Stimulated activated CD8-positive, alpha-beta memory T cell treated with anti-CD3 and anti-CD28 coated beads, Interleukin-7, amount 100 ng/mL, for 48 hours (primary cell): ENCODE measurements at places on chromosomes 16 and 17.

GRCh38 chr17:27381007-27381501 lies 75.2 kb upstream of the KSR1 start:
- peak; percentile 62 for DNase-seq

DNA sequence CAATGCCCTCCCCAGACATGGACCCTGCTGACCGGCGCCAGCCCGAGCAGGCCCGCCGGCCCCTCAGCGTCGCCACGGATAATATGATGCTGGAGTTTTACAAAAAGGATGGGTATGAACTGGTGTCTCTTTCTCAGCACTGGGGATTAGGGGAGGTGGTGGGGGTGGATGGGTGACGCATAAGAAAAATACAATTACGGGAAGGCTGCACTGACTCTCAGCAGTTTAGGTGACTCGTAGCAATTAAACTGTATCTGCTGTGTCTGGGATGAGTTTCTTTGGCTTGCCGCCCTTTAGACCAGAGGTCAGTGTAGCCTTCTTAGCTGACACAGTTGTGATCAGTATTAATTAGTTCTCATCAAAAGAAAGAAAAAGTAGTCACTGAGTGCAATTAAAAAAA lies 59.0 kb downstream of the ELAC2 start:
- no peak for DNase-seq

- DNase-seq, result peak; percentile 75
Observed at GRCh38 chr17:77475016-77475976, 334.5 kb downstream of the SEC14L1 start.

DNA sequence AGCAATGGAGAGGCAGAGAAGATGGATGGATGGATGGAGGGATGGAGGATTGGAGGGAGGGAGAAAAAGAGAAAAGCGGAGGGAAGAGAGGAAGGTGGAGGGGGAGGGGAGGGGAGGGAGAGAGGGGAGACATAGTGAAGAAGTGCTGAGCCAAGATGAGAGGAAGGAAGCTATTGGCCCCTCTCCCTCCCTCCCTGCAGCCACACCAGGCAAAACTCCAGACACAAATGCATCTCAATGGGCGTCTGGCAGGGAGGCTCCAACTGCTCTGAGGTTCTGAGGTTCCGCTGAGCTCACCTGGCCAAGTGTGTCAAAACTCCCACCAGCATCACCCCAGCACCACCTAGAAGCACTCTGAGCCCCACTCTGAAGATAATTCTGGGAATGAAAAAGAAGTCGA lies 26.9 kb upstream of the PHB1 start:
- DNase-seq, result no peak

- DNase-seq, result no peak
Observed at GRCh38 chr16:55728797-55729196, 73.0 kb downstream of the SLC6A2 start.

- DNase-seq, result no peak
Observed at GRCh38 chr17:47276868-47277267, 23.2 kb downstream of the ITGB3 start.

- DNase-seq, result no peak
Observed at GRCh38 chr17:81385320-81386111, 9.7 kb upstream of the BAHCC1 start.

GRCh38 chr16:55018881-55019280 lies 88.2 kb downstream of the IRX5 start:
- no peak for DNase-seq

DNA sequence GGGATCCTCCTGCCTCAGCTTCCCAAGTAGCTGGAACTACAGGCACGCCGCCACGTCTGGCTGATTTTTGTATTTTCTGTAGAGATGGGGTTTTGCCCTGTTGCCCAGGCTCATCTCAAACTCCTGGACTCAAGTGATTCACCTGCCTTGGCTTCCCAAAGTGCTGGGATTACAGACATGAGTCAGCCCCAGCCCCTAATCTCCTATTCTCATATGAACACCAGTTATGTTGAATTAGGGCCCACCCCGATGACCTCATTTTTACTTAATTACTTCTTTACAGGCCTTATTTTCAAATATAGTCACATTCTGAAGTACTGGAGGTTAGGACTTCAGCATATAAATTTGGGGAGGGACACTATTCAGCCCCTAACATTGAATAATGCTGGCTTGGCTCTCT lies 49.2 kb downstream of the ZNRF1 start:
- DNase-seq, result no peak

- no peak for DNase-seq
Observed at GRCh38 chr16:85213926-85214675, 101.8 kb upstream of the CIBAR2 start.

DNA sequence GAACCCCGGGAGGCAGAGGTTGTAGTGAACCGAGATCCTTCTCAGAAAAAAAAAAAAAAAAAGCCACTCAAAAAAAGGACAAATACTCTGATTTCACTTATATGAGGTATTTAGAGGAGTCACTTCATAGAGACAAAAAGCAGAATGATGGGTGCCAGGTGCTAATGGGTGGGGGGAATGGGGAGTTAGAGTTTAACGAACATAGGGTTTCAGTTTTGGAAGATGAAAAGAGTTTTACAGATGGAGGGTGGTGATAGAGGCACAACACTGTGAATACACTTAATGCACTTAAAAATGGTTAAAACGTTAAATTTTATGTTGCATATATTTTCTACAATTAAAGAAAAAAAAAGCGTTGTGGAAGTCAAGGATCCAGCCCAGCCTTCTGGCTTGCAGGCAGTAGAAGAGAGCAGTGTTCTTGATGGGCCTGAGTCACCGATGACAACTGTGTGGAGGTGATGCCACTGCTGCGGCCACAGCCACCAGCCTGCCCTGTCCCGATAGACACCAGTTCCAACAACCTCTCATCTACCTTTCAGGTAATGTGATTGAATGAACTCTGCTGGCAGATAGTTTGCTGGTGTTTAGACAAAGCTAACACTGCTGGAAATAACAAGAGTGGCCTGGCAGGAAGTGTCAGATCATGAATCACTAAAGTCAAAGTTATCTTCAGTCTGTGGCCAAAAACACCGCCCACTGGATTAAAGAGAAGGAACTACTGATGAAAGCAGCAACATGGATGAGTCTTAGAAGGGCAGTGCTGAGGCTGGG lies 49.9 kb upstream of the COX10 start:
- no peak for DNase-seq

DNA sequence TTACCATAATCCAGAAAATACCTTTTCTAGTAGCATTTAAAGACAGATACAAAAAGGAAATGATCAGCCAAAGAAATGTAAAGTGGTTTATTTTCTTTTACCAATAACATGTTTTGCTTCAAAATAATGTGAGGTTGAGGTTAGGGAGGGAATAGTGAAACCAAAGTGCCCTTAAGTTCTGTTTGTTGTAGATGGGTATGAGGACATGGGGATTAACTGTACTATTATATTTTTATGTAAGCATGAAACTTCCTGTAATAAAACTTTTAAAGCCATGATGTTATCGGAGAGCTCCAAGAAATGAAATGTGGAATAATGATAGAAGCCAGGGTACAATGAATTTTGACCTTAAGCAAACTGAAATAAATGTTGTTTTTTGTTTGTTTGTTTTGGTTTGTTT lies 9.9 kb downstream of the C16orf46 start:
- no peak for DNase-seq

DNA sequence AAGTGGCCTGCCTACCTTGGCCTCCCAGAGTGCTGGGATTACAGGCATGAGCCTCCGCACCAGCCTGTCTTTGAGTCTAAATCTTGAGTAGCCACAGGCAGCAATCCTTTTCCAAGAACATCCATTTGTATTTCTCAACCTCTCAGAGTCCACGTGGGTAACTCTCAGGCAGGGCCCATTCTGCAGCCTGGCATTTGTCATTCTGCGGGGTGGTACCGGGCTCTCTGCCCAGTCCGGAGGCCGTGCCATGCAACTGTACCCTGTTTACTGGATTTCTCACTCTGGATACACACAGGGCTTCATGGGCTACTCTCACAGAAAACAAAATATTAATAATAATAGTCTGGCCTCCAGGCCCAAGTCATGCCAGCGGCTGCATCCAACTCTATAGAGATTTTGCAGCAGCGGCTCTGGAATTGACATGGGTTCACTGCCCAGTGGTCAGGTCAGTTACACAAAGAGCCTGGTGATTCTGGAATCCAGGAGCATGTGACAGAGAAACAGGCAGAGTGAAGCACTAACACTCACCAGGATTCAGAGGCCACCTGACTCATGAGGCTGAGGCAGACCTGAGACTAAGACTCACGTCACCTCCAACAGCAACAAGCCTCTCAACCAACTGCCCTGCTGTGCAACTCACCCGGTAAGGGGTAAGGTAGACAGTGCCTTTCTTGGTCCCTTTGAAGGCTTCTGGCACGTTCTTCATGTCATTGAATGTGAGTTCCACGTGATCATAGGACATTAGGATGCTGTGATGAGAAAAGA lies 4.0 kb downstream of the WBP2 start:
- no peak for DNase-seq

- DNase-seq, result no peak
Observed at GRCh38 chr16:86476956-86477534, 33.3 kb upstream of the FOXF1 start.

- no peak for DNase-seq
Observed at GRCh38 chr17:73588301-73588846, 55.9 kb downstream of the SDK2 start.

- no peak for DNase-seq
Observed at GRCh38 chr17:14297161-14297851, 3.6 kb upstream of the HS3ST3B1 start.

- no peak for DNase-seq
Observed at GRCh38 chr17:30761060-30761459, 63.4 kb downstream of the CRLF3 start.

GRCh38 chr17:3788200-3788599 lies 12.8 kb downstream of the ITGAE start:
- no peak for DNase-seq

DNA sequence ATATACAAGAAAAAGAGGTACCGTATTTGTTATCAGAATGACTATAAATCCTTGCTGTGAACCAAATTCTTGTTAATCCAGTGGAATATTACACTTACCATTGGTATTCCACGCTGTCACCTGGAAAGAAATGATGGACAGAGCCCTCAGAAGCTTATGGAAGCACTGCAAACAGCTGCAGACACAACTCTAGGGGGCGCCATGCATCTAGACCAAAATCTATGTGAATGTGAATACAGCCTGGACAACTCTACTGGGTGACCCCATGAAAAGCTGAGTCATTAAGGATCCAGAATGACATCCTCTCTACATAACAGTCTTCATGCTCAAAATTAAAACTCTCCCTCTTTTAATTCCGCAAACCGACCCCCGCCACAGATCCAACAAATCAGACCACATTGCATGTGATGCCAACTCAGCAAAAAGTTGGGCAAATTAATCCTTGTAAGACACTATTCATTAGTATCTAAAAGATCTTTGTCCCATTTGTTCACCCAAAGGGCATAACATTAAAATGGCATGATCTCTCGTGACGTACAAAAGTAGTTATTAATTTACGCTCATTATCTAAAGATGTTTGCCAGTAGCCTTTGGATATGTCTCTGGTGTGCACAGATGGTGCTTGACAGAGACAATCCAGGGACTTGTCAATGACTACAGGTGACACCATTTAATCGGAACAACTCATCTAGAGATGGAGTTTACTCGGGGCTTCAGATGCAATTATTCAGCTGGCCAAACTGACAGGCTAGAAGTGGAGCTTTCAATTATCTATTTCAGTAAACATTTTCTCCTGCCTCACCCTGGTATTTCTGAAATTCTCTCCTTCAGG lies 552.7 kb upstream of the PSMD7 start:
- no peak for DNase-seq

GRCh38 chr17:76473541-76473985 lies 6.2 kb downstream of the AANAT start:
- no peak for DNase-seq

GRCh38 chr17:2721603-2722002 lies 10.0 kb upstream of the CLUH start:
- no peak for DNase-seq

- DNase-seq, result no peak
Observed at GRCh38 chr17:42413464-42414040, 9.5 kb downstream of the CAVIN1 start.

- peak; percentile 71 for DNase-seq
Observed at GRCh38 chr17:17819561-17819995, 17.2 kb downstream of the SREBF1 start.

- DNase-seq, result no peak
Observed at GRCh38 chr17:74133740-74134139, 69.7 kb upstream of the RPL38 start.

- DNase-seq, result no peak
Observed at GRCh38 chr16:66857437-66857836, 13.2 kb downstream of the CA7 start.

GRCh38 chr17:48577330-48577945 lies 712 bp downstream of the HOXB4 start:
- no peak for DNase-seq

- peak; percentile 34 for DNase-seq
Observed at GRCh38 chr16:30659507-30660423, 1.5 kb downstream of the FBRS start.

- DNase-seq, result no peak
Observed at GRCh38 chr17:28706471-28707338, 5.0 kb downstream of the PROCA1 start.

DNA sequence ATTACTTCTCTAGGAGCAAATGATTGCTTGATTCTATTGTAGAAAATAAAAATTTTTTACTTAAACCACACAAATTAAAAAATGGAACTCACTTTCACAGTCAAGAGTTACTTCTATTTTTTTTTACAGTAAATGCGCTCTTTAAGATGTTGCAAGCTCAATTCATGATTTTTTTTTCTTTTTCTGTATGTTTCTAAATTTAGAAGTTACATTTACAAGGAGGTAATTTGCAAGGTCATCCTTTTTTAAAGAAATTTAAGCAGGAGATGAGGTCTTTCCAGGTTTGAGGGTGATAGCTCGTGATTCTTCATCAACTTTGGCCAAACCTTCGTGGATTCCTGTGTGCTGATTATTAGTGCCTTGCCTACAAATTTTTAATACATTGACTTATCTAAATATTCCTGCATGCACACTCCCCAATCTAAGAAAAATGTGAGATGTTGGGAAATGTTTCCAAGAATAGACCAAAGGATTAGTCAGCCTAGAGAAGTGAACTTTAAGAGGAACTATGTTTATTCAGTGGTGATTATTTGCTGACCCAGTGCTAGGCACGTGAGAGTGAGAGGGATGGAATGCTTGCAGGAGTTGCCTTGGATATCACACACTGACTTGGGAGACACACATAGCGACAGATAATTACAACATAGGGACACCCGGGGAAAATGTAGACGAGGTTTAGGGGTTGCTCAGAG lies 429.8 kb downstream of the MAF start:
- DNase-seq, result no peak

GRCh38 chr17:39536468-39536867 lies 71.3 kb downstream of the NEUROD2 start:
- DNase-seq, result no peak

GRCh38 chr17:60562421-60562820 lies 36.4 kb upstream of the APPBP2 start:
- DNase-seq, result no peak

- DNase-seq, result no peak
Observed at GRCh38 chr16:22751104-22751667, 62.8 kb upstream of the HS3ST2 start.

- no peak for DNase-seq
Observed at GRCh38 chr17:49406421-49407061, 8.1 kb downstream of the PHB1 start.
